ENCODE measurements at places on chromosomes 2 and 18.

GRCh38 chr2:5590886-5591285 lies 101.3 kb upstream of the SOX11 start:
- H3K4me3 ChIP-seq = no peak overlapping the region
- no peak for DNase-seq
- H3K27me3 ChIP-seq = no peaks in the 10 kb centered on the region
- no peaks in the 10 kb centered on the region for H3K36me3 ChIP-seq
- no peaks in the 10 kb centered on the region for H3K4me1 ChIP-seq

- no peaks in the 10 kb centered on the region for H3K36me3 ChIP-seq
- H3K4me1 ChIP-seq = no peaks in the 10 kb centered on the region
- no peaks in the 10 kb centered on the region for H3K27me3 ChIP-seq
- no peak for DNase-seq
These were observed 366.9 kb upstream of the HNRNPA3 start for GRCh38 chr2:176845718-176846117.

- H3K36me3 ChIP-seq = peaks cover 15% of the 10 kb centered on the region
- H3K27ac ChIP-seq = no peak overlapping the region
- no peak overlapping the region for H3K4me3 ChIP-seq
- no peak for DNase-seq
These were observed 1.4 kb upstream of the XRCC5 start for GRCh38 chr2:216107760-216108159.

DNA sequence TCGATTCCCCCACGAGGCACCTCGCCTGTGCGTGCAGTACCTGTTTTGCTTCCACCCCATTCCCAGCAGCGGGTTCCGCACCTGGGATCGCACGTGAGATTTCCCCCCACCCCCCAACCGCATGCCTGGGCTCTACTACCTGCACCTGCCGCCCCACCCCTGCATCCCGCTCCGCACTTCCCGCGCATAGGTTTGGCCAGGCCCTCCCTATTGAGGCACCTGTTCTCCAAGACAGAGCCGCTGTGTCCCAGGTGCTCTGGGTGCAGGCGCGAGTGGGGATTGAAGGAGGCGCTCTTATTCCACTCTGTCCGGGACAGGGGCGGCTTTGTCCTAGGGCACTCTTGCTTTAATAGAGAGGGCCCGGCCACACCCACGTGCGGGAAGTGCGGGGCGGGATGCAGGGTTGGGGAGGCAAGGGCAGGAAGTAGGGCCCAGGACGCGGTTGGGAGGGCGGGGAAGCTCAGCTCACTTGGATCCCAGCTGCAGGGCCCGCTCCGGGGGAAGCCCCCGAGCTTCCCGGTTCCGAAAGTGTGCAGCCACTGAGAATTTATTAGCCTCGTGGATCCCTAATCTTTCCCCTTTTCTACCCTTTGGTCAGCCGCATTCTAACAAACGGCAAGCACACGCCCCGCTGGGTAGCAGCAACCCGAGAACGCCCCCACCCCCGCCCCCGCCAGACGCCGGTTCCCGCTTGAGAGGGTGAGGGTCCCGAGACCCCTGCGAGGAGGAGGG lies 670 bp upstream of the MOCOS start:
- no peaks in the 10 kb centered on the region for H3K27me3 ChIP-seq
- peak; percentile 55 for DNase-seq
- H3K36me3 ChIP-seq = no peaks in the 10 kb centered on the region
- H3K4me3 ChIP-seq = peak overlapping the region; percentile 75
- no peaks in the 10 kb centered on the region for H3K4me1 ChIP-seq
- H3K27ac ChIP-seq = peak overlapping the region; percentile 32

DNA sequence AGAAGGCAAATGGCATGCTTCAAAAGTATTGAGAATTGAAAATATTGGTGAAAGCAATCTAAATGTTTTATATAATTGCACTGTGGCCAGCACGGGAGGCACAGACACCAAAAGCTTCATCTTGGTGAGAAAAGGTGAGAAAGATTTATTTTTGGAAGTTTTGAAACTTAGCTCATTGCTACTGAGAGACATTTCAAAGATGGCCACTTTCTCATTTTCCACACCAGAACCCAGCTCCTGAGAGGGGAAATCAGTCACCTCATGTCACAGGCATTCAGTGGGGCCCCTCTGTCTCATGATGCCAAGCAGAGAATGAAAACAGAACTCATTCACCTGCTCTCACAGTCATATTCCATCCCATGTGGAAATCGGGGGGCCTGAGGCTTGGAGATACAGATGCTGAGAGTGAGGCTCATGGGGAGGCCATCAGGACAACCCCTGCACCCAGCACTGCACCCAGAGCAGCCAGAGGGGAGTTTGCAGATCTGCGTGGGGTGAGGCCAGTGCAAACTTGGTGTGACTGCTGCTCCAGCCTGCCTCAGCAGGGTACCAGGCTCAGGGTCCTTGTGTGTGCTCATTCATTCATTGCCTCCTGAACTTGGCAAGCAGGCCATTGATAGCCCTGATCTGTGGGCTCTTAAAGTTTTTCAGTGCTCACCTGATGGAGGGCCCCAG lies 31.4 kb downstream of the IL18R1 start:
- H3K36me3 ChIP-seq = no peaks in the 10 kb centered on the region
- DNase-seq = no peak
- H3K4me1 ChIP-seq = no peaks in the 10 kb centered on the region
- H3K27ac ChIP-seq = no peak overlapping the region
- no peaks in the 10 kb centered on the region for H3K27me3 ChIP-seq

- no peak for DNase-seq
- peaks cover 13% of the 10 kb centered on the region for H3K36me3 ChIP-seq
- peak overlapping the region; percentile 29 for H3K27ac ChIP-seq
- no peak overlapping the region for H3K4me3 ChIP-seq
- H3K27me3 ChIP-seq = no peaks in the 10 kb centered on the region
- no peaks in the 10 kb centered on the region for H3K4me1 ChIP-seq
These were observed 104.5 kb downstream of the ZEB2 start for GRCh38 chr2:144415386-144415785.

DNA sequence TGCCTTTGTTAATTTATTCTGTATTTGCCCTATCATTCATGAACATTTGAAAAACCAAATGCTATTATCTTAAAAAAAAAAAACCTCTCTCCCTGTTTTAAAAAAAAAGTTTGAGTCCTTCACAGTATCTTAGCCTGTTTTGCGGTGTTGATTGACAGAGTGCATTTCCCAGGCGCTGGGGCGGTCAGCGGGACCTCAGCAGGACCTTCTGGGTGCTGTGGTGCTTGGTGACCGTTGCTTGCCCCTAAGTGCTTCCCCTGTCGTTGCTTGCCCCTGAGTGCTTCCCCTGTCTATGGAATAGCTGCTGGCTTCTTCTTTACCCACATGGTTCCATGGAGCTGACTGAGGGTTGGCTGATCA lies 12.1 kb downstream of the ATP6V1C2 start:
- H3K27me3 ChIP-seq = no peaks in the 10 kb centered on the region
- no peak for DNase-seq
- no peak overlapping the region for H3K27ac ChIP-seq
- H3K36me3 ChIP-seq = no peaks in the 10 kb centered on the region

- H3K27me3 ChIP-seq = no peaks in the 10 kb centered on the region
- H3K4me1 ChIP-seq = no peaks in the 10 kb centered on the region
- H3K4me3 ChIP-seq = no peak overlapping the region
- DNase-seq = no peak
- H3K27ac ChIP-seq = no peak overlapping the region
These were observed 123.3 kb downstream of the RNF144A start for GRCh38 chr2:7040547-7040946.

DNA sequence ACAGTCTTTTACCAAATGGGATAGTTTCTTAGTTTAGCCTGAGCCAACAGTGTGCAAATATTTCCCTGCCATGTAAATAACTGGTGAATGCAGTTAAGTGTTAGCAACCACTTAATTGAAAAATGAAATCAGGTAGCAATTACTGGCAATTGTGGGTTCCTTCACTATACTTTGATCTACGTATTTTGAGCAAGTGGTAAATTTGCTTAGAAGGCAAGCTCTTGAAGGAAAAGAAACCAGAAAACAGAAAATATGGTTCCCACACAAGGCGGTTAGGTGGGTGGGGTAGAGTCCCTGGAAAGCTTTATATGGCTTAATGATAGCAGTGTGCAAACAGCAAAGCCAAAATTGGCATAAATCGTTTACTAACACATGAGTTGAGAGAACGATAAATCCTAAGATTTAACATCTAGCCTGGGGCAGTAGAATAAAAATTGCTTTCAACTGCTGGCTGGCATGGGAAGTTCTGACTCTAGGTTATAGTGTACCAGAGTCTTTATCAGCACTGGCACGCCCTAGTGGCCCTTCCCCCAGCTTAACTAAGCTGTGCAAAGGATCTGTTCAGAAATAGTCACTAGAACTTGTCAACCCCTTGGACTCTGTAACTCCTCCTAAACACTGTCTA lies 17.0 kb downstream of the SLC9A2 start:
- H3K4me1 ChIP-seq = no peaks in the 10 kb centered on the region
- no peak for DNase-seq
- no peak overlapping the region for H3K27ac ChIP-seq
- no peak overlapping the region for H3K4me3 ChIP-seq

DNA sequence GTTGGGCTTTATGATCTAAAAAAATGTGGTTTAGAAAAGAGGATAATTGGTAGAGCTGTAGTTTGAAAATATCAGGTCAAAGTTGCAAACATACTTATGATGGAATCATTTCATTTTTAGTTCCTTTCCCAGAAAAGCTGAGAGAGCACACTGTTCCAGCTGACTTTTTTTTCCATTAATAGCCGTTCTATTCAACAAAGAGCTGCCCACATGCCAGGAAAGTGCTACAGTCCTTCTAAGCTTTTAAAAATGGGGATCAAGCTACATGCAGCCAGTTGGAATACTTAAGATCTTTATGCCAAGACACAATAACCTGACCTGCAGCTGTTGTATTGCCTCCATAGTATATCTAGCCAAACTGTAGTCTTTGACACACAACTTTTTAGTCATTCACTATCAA lies 111.5 kb downstream of the GALNT3 start:
- no peaks in the 10 kb centered on the region for H3K27me3 ChIP-seq
- H3K36me3 ChIP-seq = no peaks in the 10 kb centered on the region
- DNase-seq = no peak
- H3K4me1 ChIP-seq = no peaks in the 10 kb centered on the region

DNA sequence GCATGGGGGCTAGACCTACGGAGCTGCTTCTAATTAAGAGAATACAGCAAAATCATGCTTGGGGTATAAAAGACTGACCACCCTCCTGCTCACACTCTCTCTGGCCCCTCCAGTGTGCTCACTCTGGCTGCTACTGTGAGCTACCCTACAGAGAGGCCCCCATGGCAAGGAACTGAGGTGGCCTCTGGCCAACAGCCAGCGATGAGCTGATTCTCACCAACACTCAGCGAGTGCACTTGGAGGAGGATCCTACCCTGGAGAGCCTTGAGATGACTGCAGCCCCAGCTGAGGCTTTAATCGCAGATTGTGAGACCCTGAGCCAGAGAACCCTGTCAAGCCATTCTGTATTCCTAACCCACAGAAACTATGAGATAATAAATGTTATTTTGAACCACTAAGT lies 88.2 kb downstream of the GFPT1 start:
- H3K36me3 ChIP-seq = no peaks in the 10 kb centered on the region
- no peaks in the 10 kb centered on the region for H3K4me1 ChIP-seq
- no peak for DNase-seq
- H3K4me3 ChIP-seq = no peak overlapping the region

DNA sequence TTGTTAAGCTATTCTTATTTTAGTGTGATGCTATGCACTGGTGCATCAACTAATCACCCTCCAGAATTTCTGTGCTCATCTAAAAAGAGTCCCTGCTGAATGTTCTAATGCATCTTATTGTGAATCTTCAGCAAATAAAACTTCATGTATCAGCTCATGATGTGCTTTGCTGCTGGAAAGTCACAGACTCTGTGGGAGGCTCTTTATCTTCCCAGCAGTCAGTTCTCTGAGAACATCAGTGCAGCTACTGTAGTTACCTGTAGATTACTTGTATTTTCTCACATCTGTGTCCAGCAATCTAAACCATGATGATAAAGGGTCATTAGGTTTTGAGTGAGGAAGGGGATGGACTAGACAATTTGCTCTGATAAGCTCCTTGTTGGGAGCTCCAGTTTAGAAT lies 141.6 kb upstream of the SP3 start:
- no peak overlapping the region for H3K27ac ChIP-seq
- H3K4me3 ChIP-seq = no peak overlapping the region
- no peaks in the 10 kb centered on the region for H3K4me1 ChIP-seq
- H3K27me3 ChIP-seq = no peaks in the 10 kb centered on the region
- DNase-seq = no peak
- H3K36me3 ChIP-seq = no peaks in the 10 kb centered on the region

- H3K36me3 ChIP-seq = no peaks in the 10 kb centered on the region
- no peaks in the 10 kb centered on the region for H3K27me3 ChIP-seq
- DNase-seq = no peak
- peaks cover 26% of the 10 kb centered on the region for H3K4me1 ChIP-seq
- H3K27ac ChIP-seq = no peak overlapping the region
These were observed 26.9 kb upstream of the DARS1 start for GRCh38 chr2:136012315-136012714.

- H3K4me3 ChIP-seq = no peak overlapping the region
- H3K27ac ChIP-seq = no peak overlapping the region
- no peaks in the 10 kb centered on the region for H3K27me3 ChIP-seq
These were observed 43.6 kb upstream of the TCF7L1 start for GRCh38 chr2:85089585-85089984.

DNA sequence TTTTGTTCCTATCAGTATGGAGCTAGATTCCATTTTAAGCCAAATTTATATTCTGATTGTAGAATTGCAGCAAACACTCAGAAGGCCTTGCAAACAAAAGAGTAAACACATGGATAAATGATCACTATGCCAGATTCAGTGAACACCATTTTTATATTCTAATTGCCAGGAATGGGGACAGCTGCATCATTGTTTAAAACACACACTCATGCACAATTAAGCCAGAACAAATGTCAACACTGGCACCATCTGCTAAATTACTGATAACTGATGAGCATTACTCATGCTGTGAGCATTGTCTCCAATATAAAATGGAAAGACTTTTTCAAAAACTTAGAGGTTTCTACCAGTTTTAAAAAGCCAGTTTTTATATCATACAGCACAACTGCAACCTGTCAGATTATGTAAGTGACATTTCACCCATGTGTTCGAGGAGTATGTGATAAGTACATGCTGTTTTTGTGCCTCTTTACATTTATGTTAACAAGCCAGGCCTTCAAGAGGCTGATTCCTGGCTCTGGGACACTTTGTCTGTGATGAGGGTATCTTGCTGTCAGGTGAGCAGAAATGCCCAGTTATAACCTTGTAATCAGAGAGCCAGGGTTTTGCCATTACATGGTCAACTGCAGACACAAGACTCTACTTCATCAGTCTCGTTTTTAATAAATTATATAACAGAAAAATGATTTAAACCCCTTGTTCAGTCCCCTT lies 4.4 kb upstream of the ST8SIA5 start:
- no peak for DNase-seq
- H3K36me3 ChIP-seq = no peaks in the 10 kb centered on the region
- no peaks in the 10 kb centered on the region for H3K27me3 ChIP-seq

All from right atrium auricular region (tissue), 2 donors.